ENCODE measurements at places on chromosomes 2 and 18.
A peak's percentile ranks its signal among the peaks of the same experiment; 100 is the strongest.

DNA sequence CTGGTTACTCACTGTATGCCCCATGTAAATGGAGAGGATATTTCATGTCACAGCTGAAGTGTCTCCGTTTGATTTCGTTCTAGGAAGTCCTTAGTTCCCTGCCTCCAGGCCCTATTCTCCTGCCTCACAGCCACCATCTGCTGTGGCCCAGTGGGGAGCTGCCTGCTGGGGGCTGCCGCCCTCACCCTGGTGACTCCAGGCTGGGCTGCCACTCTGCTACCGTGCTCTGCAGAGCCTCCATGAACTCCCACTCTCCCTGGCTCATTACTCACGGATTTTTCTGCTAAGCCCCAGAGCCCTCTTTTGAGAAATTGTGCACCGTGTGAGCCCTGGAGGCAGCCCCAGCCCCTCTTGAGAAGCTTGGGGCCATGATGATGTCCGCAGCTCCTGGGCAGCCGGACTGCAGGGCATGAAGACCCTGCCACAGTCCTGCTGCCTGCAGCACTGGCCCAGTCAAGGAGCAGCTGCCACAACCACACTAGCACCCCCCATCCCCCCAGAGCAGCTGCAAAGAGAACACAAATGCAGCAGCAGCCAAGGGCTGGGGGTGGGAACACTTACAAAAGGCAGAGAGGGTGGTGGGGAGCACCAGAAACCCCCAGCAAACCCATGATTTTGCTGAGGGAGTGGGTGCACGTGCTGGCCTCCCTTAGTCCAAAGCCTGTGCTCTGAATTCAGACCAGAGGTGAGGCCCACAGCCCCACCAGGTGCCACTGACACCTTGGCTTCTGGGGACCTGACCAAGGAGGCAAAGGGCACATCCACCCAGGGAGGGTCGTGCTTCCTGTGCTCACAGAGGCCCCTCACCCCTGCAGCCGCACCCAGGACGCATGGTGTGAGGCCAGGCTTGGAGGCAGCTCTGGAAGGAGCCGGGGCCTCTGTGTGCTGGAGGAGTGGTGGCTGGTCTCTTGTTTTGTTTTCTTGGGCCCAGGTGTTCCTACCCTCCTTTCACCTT is 270.2 kb upstream of the RAB6C start:
- no peak for DNase-seq

DNA sequence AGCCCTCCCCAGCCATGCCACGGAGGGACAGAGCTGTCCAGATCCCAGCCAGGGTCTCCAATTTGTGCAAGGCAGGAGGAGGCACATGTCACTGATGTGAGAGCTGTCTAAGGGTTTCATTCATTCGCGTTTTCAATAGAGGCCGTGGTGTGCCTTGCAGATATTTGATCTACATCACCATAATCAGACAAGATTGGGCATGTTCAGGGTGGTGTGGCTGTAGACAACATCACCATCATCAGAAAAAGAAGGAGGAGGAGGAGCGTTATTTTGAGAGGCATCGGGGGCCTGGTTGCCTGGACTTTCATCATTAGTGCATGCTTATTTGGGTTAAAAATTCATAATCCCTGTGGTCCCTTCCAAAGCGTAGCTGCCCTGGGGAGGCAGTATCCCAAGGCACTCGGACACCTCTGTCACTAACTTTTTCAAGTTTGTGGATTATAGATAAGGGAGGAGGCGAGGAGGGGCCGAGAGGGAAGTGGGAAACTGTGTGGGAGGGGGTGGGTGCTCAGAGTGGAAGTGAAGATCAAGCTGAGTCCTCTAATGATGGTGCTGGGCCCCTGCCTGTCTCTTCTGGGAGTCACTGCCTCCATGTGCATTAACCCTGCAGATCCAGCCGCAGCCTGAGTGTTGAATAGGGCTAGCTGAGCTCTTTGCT is 194.1 kb downstream of the CTIF start:
- DNase-seq, result no peak

- DNase-seq, result no peak
Measured at GRCh38 chr2:6860296-6860695, 5.4 kb downstream of the CMPK2 start.

DNA sequence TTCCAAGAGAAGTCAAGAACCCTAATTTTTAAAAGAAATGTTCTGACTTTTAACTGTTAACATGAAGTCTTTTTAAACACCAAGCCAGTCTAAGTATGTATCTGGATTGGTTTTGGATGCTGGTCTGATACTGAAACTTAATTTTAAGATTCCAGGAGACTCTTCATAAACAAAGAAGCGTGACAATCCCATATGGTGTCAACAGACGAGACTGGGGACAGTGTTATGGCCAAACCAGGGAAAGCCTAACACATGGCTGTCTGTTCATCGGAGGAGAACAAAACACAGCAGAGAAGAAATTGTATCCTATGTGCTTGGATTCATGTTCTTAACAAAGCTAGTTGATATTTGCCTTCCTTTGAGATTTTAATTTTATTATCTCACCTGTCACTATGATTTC is 80.5 kb upstream of the UPP2 start:
- no peak for DNase-seq

DNA sequence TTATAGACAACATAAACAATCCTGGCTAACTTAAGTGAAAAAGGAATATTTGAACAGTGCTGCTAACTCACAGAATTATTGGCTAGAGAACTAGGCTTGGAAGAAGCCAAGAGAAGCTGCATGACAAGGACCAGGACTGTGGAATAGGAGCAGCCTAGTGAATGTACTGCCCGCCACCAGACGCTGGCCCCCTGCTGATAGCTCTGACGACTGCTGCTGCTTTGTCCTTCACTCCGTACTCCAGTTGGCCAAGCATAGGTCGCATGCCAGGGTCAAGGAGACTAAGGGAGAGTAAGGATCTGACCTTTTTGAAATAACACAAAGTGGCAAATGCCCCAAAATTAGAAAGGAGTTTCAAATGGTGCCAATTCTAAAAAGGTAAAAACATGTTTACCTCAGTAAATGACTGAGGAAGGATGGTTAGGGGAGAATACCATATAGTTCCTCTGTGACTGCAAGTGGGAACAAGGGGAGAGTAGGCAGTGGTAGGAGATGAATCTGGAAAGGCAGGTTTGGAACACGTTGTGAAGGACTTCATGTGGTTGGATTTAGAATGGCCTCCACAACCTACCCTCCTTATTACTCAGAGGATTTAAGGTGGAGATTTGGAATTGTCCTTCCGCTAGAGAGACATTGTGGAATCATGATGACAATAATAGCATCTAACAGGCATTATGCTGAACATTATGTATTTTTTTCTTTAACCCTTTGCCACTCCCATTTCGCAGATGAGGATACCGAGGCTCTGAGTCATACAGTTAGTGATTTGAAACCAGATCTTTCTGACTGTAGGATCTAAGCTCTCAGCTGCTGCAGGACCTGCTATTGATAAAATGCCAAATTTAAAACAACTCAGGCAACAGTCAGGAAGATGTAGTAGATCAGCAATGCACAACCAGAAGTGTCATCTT is 19.5 kb downstream of the STRADB start:
- peak; percentile 69 for DNase-seq

GRCh38 chr2:70014959-70015358 is 53.5 kb upstream of the ASPRV1 start:
- DNase-seq, result no peak

DNA sequence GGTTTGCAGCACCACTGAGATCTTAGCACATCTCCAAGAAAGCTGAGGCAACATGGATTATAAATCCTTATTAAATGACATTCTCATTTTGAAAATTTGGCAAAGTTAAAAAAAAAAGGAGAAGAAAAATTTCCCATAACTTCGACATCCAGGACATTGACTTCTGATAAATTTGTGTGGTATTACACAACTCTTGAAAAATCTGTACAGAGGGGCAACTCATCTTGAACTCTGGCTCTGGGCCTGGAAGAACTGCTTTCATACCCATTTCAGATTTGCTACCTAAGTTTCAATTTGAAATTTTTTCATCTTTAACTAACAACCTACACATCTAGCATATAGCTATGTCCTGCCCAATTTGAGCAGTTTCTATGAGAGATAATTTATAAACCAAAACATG is 118.0 kb upstream of the UGP2 start:
- no peak for DNase-seq

- DNase-seq, result no peak
Measured at GRCh38 chr2:126996378-126996699, 97.6 kb downstream of the TEX51 start.

GRCh38 chr2:165573534-165574461 is 104.3 kb downstream of the CSRNP3 start:
- DNase-seq, result no peak

DNA sequence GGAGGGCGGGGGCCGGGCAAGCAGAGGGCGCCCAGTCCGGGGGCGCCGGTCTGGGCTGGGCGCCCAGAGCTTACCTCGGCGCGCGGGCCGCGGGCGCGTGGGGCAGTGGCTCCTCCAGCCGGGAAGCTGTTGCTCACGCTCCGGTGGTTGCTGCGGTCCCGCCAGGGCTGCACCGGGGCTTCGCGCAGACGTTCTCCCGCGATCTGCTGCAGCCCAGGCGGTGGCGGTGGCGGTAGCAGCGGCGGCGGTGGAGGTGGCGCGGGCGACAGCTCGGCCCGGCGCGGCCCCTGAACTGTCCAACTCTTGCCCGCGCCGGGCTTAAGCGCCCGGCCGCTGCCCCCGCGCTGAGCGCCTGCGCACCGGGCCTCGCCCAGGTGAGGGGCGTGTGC is 391 bp downstream of the ZNF385B start:
- DNase-seq, result no peak

GRCh38 chr2:178327516-178327915 is 123.5 kb downstream of the PRKRA start:
- DNase-seq, result peak; percentile 67

All from fibroblast of upper back skin (primary cell).